ENCODE measurements at places on chromosomes 2 and 18.

GRCh38 chr2:64137996-64138395 lies 6.2 kb downstream of the PELI1 start:
- DNase-seq = no peak

DNA sequence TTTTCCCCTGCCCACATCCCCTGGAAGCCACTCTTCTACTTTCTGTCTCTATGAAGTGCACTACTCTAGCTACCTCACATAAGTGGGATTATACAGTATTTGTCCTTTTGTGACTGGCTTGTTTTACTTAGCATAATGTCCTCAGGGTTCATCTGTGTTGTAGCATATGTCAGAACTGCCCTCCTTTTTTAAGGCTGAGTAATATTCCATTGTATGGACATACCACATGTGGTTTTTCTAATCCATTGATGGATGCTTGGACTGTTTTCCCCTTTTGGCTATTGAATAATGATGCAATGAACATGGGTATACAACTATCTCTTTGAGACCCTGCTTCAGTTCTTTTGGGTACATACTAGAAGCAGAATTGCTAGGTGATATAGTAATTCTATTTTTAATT lies 95.9 kb downstream of the PRKCE start:
- no peak for DNase-seq

DNA sequence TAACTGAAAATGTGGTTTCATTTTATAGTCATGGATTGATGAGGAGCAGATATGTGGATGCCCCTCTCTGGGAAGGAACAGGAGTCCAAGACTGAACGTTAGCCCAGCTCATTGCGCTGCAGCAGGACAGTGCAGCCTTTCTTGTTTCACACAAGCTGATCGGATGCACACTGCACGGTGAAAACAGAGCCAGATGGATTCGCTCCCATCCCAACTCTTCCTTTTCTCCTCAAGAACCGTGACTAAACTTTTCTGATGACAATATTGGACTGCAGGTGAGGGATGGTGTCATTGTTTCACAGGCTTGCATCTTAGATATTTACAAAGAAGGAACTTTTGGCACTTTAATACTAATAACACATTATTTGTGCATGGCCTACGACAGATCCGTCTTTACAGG lies 33.8 kb upstream of the COPS8 start:
- no peak for DNase-seq

- no peak for DNase-seq
Measured at GRCh38 chr2:119549241-119549640, 5.0 kb downstream of the CFAP221 start.

DNA sequence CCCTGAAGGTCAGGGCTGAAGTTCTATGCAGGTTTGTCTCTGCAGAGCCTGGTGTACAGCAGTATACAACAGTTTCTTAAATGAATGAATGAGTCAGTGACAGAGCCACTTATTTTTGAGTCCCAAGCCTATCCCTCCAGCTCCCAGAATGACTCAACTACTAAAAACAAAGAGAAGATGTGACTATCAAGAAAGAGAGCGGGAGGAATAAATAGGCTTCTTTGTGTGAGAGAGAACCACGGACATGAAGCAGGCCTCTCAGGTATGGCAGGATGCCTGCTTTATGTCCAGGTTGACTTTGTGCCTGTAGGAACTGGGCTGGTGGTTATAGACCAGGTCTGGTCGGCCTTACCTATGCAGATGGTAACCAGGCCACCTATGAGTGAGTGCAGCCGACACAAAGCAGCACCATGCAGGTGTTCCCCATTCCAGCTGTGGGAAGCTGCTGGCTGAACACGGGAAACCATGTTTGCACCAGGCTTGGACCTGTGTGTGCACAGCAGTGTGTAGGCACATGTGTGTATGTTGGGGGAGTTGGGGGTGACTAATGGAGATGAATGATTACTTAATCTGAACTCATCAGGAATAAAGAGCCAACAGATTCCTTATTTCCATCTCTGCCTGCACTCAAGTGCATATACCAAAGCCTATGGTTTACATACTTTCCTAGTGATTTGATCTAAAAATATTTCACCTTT lies 171.0 kb downstream of the OSR1 start:
- DNase-seq = no peak

DNA sequence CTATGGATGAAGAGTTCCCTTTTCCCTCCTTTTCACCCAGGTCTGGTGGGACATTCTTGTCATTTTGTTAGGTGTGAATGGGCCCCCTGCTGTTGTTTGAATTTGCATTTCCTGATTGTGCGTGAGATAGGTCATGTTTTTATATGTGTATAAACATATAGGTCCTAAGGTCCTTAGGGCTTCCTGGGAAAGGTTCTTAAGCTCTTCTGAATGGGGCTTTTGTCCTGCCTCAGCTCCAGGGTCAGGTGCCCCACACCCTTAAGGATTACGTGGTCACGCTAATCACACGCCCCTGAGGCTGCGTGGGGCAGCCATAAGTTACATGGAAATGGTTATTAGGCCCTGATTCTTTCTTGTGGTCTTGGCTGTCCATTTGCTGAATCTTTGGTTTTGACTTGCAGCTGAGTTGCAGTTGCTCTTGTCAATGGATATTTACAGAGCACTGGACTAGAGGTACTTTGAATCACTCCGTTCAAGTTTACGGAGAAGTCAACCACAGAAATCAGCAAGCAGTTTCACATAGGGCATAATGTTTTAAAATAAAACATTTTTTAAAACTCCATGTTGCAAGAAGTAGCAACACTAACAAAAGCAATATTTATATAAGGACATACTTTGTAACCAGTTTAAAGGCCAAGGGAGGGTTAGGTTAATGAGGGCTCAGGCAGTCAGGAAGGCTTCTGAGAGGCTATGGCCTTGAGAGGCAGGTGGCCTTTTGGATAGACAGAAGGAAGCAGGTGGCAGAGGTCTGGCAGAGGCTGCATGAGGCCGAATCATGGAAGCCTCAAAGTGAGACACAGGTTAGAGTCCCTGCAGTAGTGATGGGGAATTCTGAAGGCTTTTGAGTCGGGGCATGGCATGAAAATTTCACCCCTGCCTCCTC lies 24.2 kb downstream of the LIPG start:
- DNase-seq = no peak

DNA sequence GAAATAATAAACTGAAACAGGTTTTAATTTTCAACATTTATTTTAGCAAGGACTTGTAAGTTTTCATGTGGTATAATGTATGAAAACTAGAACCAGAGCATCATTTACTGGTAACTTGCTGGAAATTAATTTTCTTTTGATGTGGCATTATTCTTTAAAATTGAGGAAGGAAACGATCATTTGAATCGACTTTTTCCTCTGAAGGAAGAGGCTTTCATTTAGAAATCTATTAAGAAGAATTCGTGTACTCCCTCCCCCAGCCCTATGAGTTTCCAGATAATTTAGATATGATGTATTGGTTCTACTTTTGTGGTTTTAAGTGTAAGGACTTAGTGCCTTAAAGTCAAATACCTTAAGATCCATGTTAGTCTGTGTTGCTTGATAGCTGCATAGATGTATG lies 2.5 kb downstream of the BABAM2 start:
- no peak for DNase-seq

GRCh38 chr2:106130251-106130998 lies 63.7 kb downstream of the UXS1 start:
- no peak for DNase-seq

- no peak for DNase-seq
Measured at GRCh38 chr2:128408349-128409305, 90.0 kb upstream of the HS6ST1 start.

DNA sequence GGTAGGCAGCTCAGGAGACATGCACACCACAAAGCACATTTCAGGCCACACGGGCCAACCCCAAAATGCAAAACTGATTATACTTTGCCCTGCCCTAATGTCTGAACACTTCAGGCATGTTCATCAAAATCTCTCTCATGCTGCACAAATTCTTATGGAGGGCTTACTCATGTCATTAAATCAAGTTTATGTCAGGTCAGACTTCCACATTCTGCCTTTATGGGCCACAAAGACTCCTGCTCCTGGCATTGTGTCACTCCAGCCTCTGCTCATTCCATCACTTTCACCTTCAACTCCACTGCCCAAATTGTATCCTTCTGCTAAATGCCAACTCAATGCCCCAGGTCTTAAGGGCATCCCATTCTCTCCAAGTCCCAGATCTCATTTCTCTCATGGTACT lies 9.2 kb downstream of the UXS1 start:
- DNase-seq = no peak

- no peak for DNase-seq
Measured at GRCh38 chr2:8640498-8640897, 41.4 kb upstream of the ID2 start.

DNA sequence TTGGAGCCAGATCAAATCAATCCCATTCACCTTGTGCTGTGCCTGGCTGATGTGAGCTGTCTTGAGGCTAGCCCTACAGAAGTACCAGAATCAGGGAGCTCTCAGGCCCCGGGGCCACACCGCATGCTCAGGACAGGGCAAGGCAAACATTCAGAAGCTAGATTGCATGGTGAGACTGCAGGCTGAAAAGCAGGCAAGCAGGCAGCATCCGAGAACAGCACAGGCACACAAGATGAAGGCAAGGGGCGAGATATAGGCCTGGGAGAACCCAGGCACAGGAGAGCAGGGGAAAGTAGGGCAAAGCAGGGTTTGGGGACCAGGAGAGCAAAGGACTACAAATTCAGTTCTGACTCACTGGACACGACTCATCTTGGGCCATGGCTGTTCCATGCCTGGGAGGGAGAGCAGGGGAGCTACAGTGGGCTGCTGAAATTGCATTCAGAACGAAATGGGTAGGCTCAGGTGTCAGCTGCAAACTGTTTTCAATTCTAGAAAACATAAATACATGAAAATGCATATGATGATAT lies 59.6 kb downstream of the GALNT14 start:
- DNase-seq = no peak

- DNase-seq = no peak
Measured at GRCh38 chr2:56202381-56203121, 18.8 kb downstream of the CCDC85A start.

- DNase-seq = no peak
Measured at GRCh38 chr2:170824526-170825015, 7.9 kb downstream of the GAD1 start.

- no peak for DNase-seq
Measured at GRCh38 chr18:70423988-70424387, 135.1 kb downstream of the SOCS6 start.

DNA sequence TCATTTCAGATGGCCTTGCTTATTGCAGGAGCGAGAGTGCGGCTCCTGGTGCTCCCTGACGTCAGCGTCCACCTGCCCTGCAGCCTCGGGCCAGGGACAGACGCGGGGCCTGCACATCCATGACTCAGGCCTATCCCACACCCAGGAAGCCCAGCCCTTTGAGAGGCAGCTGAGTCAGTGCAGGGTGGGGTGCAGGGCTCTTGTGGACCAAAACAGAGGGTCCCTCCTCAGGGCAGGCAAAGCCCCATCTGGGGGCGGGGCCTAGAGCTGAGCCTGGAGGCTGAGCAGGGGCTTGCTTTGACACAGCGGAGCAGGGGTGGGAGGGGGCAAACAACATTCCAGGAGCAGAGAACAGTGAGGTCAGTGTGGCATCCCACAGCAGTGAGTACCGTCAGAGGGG lies 7.7 kb upstream of the ARHGEF4 start:
- DNase-seq = no peak

DNA sequence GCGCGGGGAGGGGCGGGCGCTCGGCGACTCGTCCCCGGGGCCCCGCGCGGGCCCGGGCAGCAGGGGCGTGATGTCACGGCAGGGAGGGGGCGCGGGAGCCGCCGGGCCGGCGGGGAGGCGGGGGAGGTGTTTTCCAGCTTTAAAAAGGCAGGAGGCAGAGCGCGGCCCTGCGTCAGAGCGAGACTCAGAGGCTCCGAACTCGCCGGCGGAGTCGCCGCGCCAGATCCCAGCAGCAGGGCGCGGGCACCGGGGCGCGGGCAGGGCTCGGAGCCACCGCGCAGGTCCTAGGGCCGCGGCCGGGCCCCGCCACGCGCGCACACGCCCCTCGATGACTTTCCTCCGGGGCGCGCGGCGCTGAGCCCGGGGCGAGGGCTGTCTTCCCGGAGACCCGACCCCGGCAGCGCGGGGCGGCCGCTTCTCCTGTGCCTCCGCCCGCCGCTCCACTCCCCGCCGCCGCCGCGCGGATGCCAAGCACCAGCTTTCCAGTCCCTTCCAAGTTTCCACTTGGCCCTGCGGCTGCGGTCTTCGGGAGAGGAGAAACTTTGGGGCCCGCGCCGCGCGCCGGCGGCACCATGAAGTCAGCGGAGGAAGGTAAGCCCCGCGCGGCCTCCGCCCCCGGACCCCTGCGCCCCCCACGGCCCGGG lies at the start of gene NFATC1:
Gene NFATC1, plus strand, starts transcription at position 170 of the 644 bp plus-strand sequence. Its CDS starts 295 bp downstream, at position 465.
- no peak for DNase-seq

DNA sequence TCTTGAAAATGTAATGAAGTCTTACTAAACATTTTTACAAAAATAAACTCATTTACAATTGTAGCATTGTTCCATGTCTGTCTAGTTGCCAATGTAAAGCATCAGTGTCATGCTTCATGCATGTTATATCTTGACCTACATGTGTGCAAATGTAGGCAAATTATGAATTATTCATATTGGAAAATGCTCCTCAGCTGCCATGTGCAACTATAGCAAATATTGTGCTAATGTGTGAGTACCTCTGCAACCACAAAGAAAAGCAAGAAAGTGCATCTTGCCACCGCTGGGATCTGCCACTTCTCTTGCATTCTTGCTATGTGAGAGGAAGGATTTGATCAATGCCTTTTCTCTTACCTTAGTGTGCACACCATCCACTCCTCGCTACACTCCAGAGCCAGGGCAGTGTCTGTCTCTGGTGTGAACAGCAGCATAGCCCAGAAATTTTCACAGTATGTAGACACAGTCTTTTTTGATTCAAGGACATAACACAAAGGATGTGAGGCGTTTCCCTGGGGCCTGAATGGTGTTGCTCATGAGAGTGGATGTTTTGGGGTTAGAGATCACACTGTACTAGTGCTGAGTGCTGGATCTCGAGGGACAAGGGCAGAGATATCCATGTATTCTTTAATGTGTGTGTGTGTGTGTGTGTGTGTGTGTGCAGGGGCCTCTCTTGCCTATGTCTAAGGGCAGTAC lies 47.6 kb upstream of the HAAO start:
- no peak for DNase-seq

- no peak for DNase-seq
Measured at GRCh38 chr2:30231996-30232800, 864 bp downstream of the LBH start.

GRCh38 chr2:74191596-74192380 lies 6.6 kb upstream of the MTHFD2 start:
- DNase-seq = no peak

- DNase-seq = no peak
Measured at GRCh38 chr2:151280271-151280670, 9.2 kb downstream of the NMI start.

DNA sequence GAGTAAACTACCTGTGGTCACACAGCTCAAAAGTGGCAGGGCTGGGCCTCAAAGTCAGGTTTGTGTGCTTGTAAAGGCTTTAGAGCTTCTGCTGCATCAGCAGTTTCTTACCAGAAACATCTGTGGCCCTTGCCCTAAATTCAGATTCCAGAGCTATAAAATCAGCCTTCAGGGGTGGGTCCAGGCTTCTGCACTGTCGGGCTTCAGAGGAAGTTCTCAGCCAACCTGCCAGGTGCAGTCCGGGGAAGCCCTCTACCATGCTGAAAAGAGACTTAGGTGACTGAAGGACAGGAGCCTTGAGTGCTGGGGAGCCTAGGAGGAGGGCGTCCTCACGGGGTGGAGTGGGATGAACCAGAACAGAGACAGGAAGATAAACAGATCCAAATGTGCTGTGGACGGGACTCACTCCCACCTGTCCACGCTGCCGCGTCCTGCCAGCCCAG lies 69.9 kb upstream of the HS6ST1 start:
- no peak for DNase-seq

GRCh38 chr18:74249181-74249968 lies 42.4 kb downstream of the CYB5A start:
- no peak for DNase-seq

GRCh38 chr2:65501074-65501473 lies 68.7 kb upstream of the SPRED2 start:
- DNase-seq = no peak

Measured in iPS DF 19.7 (cell line).